Left ventricle myocardium superior (tissue), 1 donor: ENCODE measurements at places on chromosomes 2 and 18. TPM values are rescaled to one million over a fixed set of nuclear protein-coding genes. Genes with fewer than 3 reads are reported as not detected.

DNA sequence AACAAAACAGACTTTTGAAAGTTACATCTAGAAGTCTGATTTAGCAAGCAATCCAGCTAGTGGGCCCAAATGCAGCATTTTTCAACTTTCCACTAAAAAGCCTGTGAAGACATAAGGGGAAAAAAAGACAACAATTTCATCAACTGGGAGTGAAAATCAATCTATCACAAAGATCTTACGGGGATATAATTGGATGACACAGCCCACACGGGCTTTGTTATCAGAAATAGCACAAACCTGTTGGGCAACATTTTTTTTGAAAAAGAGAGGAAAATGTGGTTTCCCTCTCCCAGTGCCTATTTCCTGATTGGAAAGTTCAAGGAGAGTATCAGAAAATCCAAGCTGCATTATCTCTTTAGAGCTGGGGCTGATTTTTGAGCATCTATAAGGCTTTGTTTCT lies 132.7 kb downstream of the EVA1A start:
- DNase-seq: no peak

DNA sequence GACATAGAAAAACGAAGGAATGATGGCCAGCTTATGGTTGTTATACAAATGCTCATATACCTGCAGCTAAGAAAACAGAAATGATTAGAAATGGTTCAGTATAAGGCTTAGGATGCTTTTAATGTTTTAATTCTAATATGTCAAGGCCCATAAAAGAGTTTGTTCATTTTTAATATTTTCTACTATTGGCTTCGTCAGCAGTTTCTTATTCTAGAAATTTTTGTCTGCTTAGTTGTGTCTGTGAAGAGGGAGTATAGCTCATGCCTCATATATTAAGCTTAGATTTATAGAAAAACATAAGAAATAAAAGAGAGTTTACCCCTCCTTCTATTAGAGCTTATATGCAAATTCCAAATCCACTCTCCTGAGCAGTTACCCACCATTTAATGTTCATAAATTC lies 292.6 kb downstream of the SLC8A1 start:
- no peak for DNase-seq

- peak; percentile 54 for DNase-seq
These were observed 46.1 kb downstream of the TMEM185B start for GRCh38 chr2:120177001-120177621.

The MYO7B gene
- total RNA-seq: 0.42 TPM

GRCh38 chr2:48344441-48344756 lies 185.6 kb upstream of the STON1 start:
- DNase-seq: no peak

GRCh38 chr2:1972948-1973347 lies 228.6 kb upstream of the PXDN start:
- DNase-seq: no peak

GRCh38 chr2:196239622-196240587 lies 68.5 kb upstream of the STK17B start:
- peak; percentile 55 for DNase-seq

- DNase-seq: no peak
These were observed 86.6 kb downstream of the ACOXL start for GRCh38 chr2:110818767-110819481.

The SERPINB11 gene
- total RNA-seq: not detected

DNA sequence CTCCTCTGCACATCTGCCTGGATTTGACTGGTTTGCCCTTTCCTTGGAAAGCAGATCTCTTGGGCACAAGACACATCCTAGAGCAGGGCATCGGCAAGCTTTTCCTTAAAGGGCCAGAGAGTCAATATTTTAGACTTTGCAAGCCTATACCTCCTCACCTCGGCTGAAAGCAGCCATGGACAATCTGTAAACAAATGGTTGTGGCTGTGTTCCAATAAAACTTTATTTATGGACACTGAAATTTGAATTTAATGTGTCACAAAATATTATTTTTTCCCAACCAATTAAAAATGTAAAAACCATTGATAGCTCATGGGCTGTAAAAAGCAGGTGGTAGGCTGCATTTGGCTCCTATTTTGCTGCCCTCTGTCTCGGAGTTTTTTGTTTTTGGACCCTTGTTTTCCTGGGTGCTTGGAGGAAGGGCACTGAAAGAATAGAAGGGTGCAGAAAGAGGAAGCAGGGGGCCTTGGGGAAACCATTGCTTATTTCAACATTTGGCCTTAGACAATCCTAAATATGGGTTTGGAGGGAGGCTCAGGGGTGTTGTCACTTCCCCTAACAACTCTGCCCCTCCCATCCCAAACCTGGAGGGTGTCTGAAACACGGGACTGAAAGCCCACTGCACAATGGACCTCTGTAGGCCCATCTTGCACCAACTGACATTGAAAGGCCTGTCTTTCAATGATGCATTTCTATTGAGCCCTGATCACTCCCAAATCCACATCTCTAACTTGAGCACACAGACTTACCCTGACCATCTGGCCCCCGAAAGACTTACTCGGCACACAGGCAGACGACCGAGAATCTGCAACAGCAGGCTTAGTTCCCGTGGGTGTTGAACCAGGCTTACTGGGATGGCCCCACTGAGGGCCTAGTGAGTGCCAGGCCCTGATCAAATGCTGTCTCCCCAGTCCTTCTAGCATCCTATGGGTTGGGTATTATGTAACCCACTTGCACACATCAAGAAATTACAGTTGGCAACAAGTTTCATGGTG lies 7.1 kb upstream of the ZFP36L2 start:
- no peak for DNase-seq

The HRH4 gene
- 0.17 TPM for total RNA-seq

DNA sequence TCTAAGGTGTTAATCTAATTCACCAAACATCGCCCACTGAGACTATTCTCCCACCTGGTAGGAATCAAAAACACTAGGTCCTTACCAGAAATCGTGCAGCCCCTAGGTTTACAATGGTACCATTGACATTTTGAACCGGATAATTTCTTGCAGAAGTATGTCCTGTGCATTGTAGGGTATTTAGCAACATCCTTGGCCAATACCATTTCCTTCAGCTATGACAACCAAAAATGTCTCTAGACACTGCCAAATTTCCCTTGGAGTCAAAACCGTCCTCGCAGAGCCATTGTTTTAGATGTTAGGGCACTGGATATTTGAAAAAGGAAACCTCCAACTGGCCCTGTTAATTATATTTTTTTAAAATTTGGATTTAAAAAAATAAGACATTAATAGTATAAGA lies 3.8 kb downstream of the VPS54 start:
- no peak for DNase-seq

GRCh38 chr2:209864716-209865295 lies 93.2 kb downstream of the UNC80 start:
- DNase-seq: no peak

The FAP gene
- 1.3 TPM for total RNA-seq

The VAPA gene
- total RNA-seq: 205 TPM

DNA sequence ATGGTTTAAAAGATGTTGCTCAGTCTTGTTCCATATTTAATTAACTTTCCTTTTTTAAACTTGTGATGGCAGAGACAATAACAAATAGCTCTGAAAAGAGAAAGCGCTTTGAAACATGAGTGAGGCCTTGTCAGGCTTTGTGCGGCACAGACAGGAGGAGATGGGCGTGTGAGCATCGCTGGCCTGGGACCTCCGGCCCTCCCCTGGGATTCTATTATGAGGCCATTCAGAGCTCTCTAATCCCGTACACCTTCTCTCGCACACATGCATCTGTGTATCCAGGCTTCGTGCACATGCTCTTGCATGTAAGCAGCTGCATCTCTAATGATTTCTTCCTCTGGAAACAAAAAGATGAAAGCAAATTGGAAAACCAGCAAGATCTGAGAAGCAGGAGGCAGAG lies 313.7 kb downstream of the ZNF521 start:
- DNase-seq: no peak

- no peak for DNase-seq
These were observed 92.5 kb upstream of the RBBP8 start for GRCh38 chr18:22840606-22841144.

DNA sequence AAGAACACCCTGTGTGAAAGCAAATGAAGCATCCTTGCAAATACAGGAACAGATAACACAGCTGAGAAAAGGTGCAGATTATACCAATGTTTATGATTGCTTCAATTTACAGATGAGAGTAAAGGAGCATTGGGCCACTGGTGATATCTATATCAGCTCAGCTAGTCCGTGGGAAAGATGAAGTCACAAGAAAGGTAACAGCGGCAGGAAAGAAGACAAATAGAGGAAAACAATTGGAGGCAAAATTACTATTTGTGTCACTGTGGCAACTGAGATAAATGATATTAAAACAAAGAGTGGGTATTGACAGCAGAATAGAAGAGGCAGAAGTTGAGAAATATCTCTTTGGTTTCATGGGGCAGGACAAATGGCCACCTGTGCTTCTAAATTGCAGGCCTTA lies 121.2 kb upstream of the CAVIN2 start:
- no peak for DNase-seq

The MRPL53 gene
- total RNA-seq: 163 TPM

GRCh38 chr2:216700088-216700567 lies 4.8 kb upstream of the IGFBP5 start:
- no peak for DNase-seq

The GCKR gene
- not detected for total RNA-seq

- DNase-seq: no peak
These were observed 62.8 kb downstream of the HDAC4 start for GRCh38 chr2:239337877-239338484.

GRCh38 chr2:237281836-237282306 lies 132.1 kb downstream of the COL6A3 start:
- no peak for DNase-seq

DNA sequence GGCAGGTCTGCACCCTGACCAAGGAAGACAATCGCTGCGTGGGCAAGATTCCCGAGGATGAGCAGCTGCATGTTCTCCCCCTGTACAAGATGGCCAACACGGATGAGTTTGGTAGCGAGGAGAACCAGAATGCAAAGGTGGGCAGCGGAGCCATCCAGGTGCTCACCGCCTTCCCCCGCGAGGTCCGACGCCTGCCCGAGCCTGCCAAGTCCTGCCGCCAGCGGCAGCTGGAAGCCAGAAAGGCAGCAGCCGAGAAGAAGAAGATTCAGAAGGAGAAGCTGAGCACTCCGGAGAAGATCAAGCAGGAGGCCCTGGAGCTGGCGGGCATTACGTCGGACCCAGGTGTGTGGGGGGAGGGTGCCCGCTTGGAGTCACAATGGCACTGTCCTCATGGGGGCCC lies 48.4 kb downstream of the BOLA3 start:
- no peak for DNase-seq

DNA sequence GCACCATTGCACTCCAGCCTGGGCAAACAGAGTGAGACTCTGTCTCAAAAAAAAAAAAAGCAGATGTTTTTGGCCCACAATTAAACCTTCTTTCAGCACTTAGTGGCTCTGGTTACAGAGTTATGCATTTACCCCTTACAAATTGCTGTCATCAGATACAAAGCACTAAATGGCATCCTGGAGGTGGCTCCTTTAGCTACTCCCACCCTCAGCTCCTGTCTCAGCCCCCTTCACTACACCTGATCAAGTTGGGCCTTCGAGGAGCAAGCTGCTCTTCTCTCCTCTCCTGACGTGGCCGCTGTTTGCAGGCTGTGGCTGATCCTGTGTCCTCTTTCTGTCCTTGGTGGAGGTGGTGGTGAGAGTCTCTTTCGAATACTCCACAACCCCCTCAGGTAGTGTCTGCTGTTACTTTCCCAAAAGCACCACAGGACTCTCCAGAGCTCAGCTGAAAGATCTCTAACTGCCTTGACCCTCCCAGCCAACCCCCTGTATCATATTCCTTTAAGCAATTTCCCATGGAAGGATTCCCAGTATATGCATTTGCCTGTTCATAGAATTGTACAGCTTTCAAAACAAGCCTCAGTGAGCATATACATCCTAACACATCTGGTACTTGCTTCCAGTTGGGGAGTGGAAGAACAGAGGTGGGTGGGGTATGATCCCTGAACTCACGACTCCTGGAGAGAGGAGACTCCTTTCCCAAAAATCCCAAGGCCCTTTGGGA lies 285.9 kb downstream of the CLIP4 start:
- DNase-seq: no peak

DNA sequence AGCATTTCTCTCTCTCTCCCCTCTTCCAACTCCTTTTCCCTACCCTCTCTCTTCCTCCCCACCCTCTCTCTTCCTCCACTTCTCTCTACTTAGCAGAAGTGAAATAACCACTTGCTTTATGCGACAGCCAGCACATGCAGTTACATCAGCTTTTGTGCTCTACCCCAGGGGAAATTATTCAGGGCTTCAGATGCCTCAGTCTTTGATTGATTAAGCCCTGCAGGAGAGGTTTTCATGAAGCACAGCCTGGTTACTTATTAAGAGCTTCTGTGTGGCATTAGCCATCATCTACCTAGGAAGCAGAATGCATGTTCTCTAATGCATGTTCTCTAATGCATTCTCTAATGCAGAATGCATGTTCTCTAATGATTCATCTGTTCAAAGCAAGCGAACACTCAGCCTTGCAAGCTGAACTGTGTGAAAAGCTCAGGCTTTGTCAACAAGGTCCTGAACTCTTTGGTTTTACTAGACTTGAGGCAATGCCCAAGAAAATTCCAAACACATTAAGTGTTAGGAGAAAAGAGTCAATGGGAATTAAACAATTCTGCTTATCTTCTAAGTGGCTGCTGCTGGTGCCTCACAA lies 56.1 kb downstream of the LHCGR start:
- DNase-seq: no peak

The STARD6 gene
- not detected for total RNA-seq

DNA sequence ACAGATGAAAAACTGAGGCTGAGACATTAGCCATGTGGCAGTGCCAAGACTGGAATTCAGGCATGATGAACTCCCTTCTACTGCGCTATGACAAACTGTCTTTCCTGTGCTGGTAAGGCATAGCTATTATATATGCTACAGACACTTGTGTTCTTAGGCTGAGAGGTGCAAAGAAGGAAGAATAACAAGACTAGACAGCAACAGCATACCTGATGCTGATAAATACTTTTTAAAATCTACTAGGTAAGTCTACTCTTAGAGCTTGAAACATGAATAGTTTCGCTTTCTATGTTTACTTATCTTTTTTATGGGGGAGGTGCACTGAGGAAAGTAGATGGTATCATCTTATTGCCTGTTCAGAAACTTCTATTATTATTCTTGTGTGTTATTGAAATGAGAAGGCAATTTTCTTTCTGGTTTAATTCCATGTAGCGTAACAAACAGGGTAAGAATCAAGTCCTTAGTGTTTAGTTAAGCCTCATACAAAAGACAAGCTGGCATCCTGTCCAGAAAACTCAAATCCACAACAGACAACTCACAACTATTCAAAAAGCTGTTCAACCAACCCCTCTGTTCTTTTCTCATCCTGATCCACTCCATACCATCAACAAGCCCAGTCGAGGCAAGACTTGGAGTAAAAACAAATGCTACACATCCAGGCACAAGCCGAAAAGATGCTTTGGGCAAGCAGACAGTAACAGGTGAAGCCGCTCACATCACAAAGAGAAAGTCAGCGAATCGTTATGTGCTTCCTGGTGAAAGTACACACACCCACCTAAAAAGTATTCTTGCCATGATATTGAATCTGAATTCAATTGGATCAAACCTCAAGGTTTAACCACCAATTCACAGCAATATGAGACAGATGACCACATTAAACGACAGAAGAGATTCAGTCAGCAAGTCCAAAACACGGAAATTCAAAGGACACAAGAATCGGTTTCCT lies 1.5 kb downstream of the TTC32 start:
- DNase-seq: no peak

The ACTG2 gene
- 0.32 TPM for total RNA-seq
